AG04449 (cell line): ENCODE measurements at places on chromosomes 2 and 18.

- DNase-seq = no peak
These were observed 101.2 kb upstream of the MAP4K4 start for GRCh38 chr2:101596333-101596732.

- no peak for DNase-seq
These were observed 112.3 kb upstream of the SLC8A1 start for GRCh38 chr2:40564184-40564583.

DNA sequence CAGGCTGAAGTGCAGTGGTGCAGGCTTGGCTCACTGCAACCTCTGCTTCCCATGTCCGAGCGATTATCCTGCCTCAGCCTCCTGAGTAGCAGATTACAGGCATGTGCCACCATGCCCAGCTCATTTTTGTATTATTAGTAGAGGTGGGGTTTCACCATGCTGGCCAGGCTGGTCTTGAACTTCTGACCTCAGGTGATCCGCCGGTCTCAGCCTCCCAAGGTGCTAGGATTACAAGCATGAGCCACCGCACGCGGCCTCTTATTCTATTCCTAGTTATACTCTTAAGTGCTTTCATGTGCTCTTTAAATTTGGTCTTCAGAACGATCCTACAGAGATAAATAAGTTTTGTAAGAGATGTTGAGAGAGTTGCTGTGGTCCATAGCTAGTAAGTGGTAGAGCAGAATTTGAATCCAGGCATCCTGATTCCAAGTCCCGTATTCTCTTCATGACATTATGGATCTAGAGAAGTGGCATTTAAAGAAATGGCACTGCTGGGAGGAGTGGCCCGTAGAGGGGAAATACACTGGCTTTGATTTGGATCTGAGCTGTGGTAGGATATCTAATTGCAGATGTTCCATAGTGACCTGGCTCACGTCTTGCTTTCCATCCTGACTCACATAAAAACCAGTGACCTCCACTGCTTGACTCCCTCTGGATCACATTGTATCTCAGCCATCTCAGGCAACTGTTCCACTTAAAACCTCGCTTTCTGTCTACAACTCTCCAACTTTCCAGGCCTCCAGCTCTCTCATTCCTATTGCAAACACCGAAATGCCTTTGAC is 22.8 kb upstream of the ME2 start:
- DNase-seq = no peak

GRCh38 chr18:62736077-62736855 is 20.9 kb downstream of the PHLPP1 start:
- DNase-seq = no peak

DNA sequence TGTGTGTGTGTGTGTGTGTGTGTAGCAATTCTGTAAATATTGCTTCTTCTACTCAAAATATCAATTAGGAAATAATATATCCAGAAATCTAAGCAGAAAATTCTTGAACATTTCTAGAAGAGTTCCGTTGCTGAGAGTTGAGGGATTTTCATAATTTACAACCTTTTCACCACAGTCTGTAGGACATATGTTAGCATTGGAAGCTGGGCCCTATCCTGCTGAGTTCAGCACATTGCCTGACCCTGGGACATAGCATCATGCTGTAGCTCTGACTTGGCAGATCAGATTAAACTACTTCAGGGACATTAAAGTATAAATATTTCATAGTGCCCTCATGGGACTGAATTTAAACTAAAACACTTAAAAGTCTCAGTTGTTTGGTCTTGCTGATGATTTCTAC is 129.2 kb upstream of the KCNH7 start:
- no peak for DNase-seq

GRCh38 chr2:86045541-86045940 is 60.1 kb downstream of the POLR1A start:
- DNase-seq = no peak

DNA sequence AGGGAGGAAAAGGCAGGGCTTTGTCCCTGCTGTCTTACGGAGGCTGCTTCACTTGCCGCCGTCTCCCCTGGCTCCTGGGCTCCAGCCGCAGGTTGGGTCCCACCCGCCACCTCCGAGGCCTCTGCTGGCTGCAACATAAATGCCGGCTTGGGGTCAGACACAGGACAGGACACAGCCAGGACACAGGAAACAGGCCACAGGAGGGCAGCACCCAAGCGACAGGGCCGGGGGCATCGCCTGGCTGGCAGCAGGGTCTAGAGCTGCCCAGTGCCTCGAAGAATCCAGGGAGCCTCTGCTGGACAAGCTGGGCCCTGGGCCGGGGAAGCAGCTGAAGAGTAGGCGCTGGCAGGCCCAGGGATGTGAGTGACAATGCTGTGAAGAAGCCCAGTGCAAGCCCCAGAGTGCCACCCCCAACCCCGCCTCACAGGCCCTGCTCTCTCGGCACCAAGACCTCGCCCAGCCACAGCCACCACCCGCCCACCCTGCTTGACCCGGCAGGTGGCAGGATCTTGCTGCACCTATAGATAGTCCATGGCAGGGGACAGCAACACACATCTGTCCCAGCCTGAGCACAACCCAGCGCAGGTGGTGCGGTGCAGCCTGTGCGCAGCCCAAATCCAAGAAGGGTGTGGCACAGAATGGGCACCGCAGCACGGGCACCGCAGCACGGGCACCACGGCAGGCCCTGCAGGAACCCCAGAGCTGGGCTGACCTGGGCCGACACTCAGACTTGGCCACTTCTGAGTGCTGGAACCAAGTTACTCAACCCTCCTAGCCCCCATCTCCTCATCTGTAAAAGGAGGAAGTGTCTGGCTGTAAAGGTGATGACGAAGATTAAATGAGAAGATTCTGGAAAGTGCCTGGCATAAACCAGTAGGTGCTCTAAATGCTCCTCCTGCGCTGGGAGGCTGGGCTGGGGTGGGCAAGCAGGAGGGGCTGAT is 55.6 kb downstream of the BIN1 start:
- DNase-seq = no peak

GRCh38 chr2:30334762-30335363 is 103.5 kb downstream of the LBH start:
- no peak for DNase-seq

GRCh38 chr2:200749631-200750322 is 61.9 kb upstream of the BZW1 start:
- DNase-seq = no peak

GRCh38 chr2:29719639-29720038 is 201.7 kb downstream of the ALK start:
- DNase-seq = no peak

- no peak for DNase-seq
These were observed 15.1 kb downstream of the MALL start for GRCh38 chr2:110100480-110100879.

- no peak for DNase-seq
These were observed 523.5 kb downstream of the LRRTM4 start for GRCh38 chr2:76998704-76999103.

- no peak for DNase-seq
These were observed 2.7 kb upstream of the ASNSD1 start for GRCh38 chr2:189658306-189659212.

DNA sequence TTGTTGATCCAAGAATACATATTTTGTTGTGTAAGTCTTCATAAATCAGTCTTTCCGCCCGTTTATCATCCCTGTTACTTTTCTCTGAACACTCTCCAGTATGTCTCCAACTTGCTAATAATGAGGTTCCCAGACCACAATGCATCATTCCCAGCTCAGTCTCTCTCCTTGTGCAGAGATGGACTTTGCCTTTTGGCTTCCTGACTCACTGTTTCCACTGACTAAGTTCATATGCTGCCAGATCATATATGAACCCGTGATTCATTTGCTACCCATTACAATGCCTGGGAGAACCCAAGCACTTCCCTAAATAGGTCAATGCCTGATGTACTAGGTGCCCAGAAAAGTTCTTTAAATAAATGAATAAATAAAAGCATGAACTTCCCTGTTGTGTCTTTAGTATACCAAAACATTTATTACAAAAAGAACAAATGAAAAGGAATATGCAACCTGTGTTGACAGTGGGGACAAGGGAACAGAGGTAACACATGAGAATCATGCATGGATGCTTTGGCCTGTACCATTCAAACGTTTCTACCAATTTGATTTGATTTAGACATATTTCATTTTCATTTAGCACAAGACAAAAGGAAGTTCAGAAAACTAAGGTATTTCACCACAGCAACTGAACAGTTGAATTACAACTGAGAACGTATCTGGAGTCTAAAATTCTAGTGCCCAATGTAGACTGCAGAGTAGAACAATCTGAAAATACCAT is 215.4 kb upstream of the HNRNPA3 start:
- peak; percentile 64 for DNase-seq

- no peak for DNase-seq
These were observed 46.0 kb upstream of the MTIF2 start for GRCh38 chr2:55314985-55315384.

DNA sequence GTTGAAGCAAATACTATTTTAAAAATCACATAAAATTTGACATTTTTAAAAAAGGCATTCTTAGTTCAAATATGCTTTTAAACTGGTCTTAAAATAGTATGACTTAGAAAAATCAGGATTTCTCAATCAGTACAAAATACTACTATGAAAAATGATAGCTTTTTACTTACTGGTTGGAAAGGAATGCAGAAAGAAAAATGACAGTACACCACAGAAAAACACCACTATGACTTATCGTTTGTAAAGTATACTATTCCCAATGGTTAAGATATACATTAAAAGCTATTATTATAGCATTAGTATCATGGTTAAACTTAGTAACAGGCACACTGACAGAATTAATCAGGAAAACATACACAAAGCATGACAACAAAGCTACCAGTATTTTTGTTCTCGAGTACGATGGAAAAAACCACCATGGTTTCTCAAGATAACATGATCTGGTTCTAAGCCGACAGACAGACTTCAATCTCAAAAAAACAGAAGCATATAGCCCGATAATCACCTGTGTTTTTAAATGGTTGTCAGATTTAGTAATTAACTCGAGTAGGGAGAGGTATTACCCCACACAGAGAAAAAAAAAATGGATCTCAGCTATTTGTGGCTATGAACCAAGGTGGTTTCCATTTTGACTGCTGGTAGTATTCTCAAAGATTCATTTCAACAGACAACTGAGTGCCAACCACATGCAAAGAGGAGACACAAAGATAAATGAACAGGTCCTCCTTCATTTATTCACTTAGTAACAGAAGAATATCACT is 39.1 kb downstream of the CUL3 start:
- DNase-seq = peak; percentile 51

DNA sequence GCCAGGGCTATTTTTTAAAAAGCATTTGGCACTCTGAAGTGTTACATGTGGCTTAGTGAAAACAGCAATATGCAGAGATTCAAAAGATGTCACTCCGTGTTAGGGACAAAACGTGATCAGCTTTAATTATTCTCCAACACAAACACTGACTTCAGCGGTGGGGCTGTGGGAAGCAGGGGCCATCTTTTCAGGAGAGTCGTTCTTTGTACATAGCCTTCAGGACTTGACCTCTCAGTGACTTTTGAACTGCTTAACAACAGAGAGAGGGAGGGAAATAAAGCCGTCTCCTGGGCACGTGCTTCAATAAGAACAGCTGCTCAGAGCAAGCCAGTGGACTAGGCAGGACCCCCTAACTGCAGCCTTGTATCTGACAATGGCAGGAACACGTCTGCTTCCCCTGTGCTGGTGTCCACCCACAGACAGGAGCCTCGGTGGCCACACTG is 95.0 kb upstream of the HDAC4 start:
- DNase-seq = no peak

GRCh38 chr2:128644156-128644555 is 325.5 kb upstream of the HS6ST1 start:
- no peak for DNase-seq

DNA sequence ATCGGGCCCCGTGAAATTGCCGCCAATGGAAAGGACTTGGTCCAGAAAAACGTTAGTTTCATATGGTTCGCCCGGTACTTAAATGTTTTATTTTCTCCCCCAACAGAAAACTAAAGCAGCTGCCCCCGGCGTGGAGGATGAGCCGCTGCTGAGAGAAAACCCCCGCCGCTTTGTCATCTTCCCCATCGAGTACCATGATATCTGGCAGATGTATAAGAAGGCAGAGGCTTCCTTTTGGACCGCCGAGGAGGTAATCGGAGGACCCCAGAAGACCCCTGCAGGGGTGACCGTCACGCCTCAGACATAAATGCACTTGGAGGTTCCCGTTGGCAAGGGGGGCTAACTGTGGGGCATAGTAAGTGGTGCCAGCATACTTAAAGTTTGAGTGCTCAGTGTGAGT is 742 bp downstream of the RRM2 start:
- DNase-seq = no peak

GRCh38 chr2:234072454-234072853 is 22.0 kb downstream of the SPP2 start:
- no peak for DNase-seq

DNA sequence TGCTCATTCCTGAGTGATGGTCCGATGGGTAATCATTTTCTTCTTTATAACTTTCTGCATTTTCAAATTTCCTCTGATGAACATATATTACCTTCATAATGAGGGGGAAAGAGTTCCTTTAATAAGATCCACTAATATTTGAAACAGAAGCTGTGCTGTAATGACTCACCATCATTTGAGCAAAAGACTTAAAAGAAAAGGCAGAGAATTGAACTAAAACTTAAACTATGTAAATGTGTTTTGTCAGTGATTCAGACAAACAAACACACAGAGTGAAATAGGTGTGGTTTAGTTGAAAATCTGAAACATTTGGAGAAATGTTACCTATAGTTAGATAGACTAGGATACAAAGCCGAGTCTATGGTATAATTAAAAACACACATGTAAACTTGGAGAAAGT is 209.6 kb downstream of the STK39 start:
- no peak for DNase-seq

- DNase-seq = no peak
These were observed 27.7 kb upstream of the SMCHD1 start for GRCh38 chr18:2627821-2628276.

DNA sequence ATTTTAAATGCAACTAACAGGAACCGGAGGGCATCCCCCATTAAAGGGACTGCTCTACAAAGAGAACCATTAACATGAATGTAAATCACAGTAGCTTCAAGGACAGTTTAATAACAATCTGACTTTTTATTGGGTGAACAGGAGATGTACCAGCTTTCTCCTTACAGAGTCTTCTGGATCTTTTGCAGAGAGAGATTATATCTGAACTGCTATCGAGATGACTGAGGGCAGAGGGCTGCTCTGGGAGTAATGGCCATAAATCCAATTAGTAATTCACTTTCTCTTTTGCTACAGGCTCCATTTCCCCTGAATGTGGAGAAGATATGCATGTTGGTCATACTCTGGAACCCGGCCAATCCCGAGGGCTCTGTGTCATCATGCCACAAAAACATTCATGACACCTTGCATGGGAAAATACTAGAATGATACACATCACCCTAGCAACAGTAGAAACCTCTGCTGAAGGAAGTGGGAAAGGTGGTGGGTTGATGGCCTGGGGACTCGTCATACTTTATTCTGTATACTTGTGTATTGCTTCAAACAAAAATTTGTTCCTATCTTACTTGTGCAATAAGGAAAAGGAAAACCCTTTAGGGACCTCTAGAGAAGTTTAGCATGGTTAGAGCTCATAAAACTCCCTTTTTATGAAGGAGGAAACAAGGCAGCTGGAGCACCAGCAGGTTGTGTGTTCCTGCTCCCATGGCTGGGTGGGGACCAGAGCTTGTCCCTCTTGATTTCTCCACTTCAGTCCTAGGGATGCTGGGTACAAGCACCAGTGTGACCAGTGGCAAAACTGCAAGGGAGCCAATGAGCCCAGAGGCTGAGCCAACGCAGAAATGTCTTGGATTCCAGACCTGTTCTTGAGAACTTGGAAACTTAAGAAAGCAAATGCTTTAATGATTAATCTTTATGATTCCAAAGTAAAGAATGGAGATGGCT is 26.0 kb downstream of the CTAGE1 start:
- peak; percentile 51 for DNase-seq
